Prostate gland (tissue), 2 donors: ENCODE measurements at places on chromosomes 5 and 9.

DNA sequence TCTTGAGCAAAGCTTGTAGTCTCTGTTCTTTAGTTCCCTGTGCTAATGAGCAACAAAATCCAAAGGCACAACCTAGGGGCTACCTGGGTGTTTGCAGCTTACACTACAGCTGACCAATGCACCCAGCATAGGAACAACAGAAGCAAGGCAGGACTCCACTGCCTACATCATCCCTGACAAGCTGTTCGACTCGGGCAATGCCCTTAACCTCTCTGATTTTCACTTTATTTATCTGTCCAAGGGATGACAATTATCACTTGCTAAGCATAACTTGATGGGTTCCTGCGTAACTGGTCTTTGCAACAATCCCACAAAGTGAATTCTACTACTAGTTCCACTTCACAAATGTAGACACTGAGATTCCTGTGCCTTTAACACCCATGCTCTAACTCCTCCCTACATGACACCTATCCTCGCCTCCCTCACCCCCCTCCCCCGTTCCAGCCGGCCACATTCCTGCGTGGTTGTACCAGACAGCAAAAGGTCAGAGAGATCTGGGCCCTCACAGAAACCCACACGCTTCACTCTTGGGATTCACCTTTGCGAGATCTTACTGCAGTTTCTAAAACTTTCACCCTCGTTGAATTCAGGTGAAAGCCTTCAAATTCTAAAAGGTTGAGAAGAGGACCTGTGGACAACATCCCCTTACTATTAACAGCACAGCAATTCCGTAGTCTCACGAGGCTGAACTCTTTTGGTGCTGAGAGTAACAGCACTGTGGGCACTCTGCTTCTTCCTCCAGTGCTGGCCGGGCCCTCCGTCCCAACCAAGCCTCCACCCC, 995 bp downstream of the IPPK start:
- DNase-seq: no peak

DNA sequence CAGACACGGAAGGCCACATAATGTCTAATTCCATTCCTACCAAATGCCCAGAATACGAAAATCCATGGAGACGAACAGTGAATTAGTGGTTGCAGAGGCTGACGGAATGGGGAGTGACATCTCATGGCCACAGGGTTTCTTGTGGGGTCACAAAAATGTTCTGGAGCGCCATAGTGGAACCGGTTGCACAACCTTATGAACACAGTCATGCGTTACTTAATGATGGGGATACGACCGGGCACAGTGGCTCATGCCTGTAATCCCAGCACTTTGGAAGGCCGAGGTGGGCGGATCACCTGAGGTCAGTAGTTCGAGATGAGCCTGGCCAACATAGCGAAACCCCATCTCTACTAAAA, 26.0 kb upstream of the TTLL11 start:
- DNase-seq: no peak

GRCh38 chr5:80760680-80761079, 105.9 kb upstream of the DHFR start:
- DNase-seq: no peak

- DNase-seq: no peak
Observed at GRCh38 chr9:88723751-88724150, 188.8 kb downstream of the NXNL2 start.
